NCI-H2029 treated with DMSO at 0.1 percent for 48 hours (cell line): ENCODE measurements at places on chromosomes 13 and 19.

- DNase-seq = no peak
Observed at GRCh38 chr13:33150662-33151061, 134.4 kb downstream of the KL start.

- DNase-seq = no peak
Observed at GRCh38 chr13:36146511-36147269, 15.5 kb upstream of the DCLK1 start.

DNA sequence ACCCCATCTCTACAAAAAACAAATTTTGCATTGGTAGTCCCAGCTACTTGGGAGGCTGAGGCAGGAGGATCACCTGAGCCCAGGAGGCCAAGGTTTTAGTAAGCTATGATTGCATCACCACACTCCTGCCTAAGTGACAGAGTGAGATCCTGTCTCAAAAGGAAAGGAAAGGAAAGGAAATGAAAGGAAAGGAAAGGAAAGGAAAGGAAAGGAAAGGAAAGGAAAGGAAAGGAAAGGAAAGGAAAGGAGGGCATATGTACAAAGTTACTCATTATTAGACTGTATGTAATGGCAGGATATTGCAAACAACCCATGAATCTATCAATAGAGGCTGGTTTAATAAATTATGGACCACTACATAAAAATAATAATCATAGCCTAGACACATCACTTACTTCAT lies 40.8 kb upstream of the CACNA1A start:
- no peak for DNase-seq

GRCh38 chr19:31516756-31517155 lies 167.5 kb upstream of the TSHZ3 start:
- DNase-seq = no peak

GRCh38 chr19:52231154-52231910 lies 38.1 kb upstream of the ZNF766 start:
- no peak for DNase-seq

- no peak for DNase-seq
Observed at GRCh38 chr13:44133626-44134025, 240.0 kb upstream of the SERP2 start.

DNA sequence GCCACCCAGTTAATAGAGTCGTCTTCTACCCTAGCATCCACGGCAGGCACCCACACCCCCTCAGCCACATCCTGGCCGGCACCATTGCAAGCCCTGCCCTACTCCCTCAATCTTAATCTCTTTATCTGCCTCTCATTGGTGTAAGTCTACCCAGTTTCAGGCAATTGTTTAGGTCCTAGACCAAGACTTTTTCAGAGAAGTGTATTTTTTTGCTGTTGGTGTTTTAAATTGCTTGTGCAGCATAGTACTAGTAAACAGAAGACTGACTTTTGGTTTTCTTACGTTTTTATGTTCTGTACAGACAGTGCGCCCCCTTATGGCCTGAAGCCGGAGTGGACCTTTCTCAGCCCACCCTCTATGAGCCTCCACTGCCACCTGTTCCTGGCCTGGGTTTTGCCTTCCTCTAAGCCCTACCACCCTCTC lies 2.3 kb upstream of the LCP1 start:
- peak; percentile 3 for DNase-seq

- DNase-seq = no peak
Observed at GRCh38 chr19:58296104-58296503, 9.1 kb upstream of the ERVK3-1 start.

DNA sequence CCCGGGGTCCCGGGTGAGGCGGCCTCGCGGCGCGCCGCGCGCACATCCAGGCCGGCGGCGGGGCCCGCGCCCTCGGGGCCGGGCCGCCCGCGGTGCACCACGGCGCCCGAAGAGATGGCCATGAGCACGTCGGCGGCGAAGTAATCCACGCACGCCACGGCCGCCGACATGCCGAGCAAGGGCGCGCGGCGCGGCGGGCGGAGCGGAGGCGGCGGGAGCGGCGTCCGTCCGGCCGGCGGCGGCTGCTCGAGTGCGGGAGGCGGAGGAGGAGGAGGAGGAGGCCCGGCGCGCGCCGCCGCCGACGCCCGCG lies at the start of gene KLF16:
Gene KLF16, minus strand, starts transcription at position 252 of the 310 bp plus-strand sequence. Its CDS starts 82 bp downstream, at position 170.
- DNase-seq = no peak

DNA sequence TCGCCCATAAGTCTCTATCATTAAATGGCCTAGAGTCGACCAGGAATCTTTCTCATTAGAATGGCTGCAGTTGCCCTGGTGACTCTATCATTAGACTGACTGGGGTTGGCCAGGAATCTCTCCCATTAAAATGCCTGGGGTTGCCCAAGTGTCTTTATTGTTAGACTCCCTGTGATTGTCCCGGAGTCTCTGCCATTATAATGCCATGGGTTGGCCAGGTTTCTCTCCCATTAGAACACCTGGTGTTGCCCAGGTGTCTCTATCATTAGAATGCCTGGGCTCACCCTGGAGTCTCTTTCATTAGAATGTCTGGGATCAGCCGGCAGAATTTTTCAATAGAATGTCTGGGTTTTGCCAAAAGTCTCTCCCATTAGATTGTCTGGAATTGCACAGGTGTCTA lies 1459.3 kb downstream of the UQCRFS1 start:
- no peak for DNase-seq

DNA sequence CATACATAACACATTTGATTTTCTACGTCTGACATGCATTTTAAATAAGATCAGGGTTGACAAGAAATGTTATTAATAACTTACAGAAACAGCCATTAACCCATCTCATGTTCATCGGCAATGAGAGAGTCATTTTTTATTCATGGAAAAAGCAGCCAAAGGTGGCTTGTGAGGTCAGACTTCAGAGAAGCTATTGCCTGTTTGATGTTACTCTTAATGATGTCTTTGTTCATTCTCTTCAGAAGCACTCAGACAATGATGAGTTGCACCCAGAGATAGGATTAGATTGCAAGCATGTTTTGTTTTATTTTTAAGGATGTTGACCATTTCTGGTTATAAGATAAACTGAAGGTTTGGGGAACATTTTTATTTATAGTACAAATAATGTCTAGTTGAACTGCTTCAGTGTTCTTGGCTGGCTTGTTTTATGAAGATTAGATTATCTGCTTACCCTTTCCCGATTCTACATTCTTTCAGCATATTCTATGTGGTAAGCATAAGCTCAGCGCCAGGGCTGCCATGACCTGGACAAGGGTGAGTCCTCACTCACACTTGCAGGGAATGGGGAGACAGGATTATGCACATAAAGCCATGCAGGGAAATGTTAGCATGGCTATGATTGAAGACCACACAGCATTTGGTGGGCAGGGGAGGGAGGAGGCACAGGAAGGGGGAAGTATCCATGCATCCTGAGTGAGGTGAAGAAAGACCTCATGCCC lies 288.1 kb downstream of the MTUS2 start:
- no peak for DNase-seq

DNA sequence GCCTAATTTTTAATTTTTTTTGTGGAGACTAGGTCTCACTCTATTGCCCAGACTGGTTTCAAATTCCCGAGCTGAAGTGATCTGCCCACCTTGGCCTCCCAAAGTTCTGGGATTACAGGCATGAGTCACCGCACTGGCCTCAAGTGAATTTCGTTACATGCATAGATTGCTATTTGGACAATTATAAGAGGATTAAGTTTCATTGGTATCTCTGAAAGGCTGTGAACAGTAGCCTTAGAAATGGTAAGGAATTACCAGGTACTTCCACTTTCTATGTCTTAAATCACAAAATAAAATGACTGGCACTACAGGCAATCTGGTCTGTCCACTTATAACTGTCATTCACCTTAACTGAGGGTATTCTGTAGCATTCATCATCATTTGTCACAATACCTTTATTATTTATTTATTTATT lies 2.9 kb upstream of the CCDC9 start:
- no peak for DNase-seq

DNA sequence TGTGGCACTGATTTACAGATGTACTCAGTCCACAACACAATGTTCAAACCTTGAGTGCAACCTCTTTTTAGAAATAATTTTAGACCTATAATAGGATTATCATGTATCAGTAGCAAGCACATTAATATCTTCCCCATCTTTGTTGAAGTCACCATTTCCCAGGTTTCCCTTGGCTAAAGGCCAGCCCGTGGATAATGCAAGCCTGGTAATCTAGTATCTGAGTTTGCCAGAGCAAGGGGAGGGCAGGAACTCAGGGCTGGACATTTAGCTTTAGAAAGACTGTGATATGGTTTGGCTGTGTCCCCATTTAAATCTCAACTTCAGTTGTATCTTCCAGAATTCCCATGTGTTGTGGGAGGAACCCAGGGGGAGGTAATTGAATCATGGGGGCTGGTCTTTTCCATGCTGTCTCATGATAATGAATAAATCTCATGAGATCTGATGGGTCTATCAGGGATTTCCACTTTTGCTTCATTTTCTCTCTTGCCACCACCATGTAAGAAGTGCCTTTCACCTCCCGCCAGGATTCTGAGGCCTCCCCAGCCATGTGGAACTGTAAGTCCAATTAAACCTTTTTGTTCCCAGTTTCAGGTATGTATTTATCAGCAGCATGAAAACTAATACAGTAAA lies 37.7 kb downstream of the SLC6A16 start:
- DNase-seq = no peak

GRCh38 chr19:46076951-46077814 lies 36.4 kb upstream of the IGFL4 start:
- peak; percentile 74 for DNase-seq

GRCh38 chr13:44411841-44412240 lies 38.2 kb downstream of the SERP2 start:
- DNase-seq = no peak

DNA sequence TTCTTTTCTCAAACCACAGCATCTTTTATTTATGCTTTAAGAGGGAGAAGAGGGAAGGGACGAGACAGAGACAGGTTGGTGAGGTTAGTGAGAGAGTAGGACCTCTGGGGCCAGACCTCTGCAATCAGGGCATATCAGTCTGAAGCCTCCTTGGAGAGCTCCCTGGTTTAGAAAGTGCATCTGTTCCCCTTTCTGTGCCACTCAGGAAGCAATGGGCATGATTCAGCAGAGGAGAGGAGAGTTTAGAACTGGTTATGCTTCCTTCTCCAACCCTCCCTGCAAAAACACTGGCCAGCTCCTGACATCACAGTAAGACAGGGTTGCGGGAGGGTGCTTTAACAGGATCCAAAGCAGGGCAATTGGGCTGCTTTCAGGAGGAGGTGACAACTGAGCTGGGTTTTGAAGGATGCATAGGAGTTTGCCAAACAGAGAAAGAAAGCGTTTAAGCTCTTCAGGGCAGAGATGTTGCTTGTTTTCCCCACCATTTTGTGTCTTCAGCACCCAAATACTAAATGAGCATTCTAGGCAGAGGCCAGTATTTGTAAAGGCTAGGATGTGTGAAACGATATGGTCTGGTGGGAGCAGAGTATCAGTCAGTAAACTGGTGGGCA lies 33.1 kb downstream of the CERS4 start:
- DNase-seq = no peak

DNA sequence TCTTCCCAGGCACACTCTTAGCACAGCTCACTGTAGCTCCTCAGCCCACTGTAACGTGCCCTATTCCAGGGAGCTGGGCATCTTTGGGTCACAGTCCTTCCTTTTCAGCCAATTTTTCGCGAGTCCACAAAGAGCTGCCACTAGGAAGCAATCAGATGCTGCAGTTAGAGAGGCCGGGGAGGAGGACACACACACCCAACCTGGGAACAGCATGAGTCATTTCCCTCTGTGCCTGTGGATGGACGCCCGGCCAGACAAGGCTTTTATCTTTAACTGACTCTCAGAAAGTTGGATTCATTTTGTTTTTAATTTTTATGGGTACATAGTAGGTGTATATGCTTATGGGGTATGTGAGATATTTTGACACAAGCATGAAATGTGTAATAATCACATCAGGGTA lies 918.6 kb downstream of the UQCRFS1 start:
- DNase-seq = no peak

DNA sequence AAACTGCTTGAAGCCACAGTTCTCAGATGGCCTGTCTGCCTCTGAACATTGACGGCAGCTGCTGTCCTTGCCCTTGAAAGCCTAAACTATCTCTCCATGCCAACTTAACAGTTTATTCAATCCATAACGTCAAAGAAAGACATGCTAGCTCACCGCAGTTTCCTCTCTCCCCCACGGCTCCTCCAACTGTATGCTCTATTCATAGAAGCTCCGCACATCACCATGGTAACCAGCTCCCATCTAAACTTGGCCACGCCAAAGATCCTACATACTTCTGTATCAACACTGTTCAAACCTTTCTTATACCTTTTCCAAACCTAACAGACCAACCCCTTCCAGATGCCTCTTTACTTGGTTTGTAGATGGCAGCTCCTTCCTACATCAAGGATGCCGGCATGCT lies 48.6 kb downstream of the ZNF91 start:
- DNase-seq = no peak

GRCh38 chr13:31427151-31428100 lies 227.7 kb downstream of the B3GLCT start:
- DNase-seq = no peak

- DNase-seq = no peak
Observed at GRCh38 chr19:23718802-23719201, 31.8 kb upstream of the ZNF675 start.

- no peak for DNase-seq
Observed at GRCh38 chr19:13840305-13841085, 36.4 kb upstream of the NANOS3 start.

- DNase-seq = no peak
Observed at GRCh38 chr13:91085127-91085526, 262.4 kb upstream of the MIR17HG start.

DNA sequence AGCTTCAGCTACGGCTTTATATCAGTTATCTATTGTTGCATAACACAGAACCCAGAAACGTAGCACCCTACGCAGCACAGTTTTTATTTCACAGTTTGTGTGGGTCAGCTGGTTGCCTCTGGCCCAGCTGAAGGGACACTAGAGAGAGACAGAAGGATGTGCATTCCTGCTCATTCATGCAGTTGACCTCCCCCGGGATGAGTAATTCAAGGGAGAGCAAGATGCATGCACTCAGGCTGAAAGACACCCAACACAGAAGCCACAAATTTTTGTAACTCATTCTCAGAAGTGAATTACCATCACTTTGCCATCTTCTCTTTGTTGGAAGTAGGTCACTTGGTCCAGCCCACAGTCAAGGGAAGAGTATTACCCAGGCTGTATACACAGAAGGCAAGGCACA lies 89.5 kb downstream of the EFNB2 start:
- no peak for DNase-seq

- peak; percentile 80 for DNase-seq
Observed at GRCh38 chr13:109700176-109700575, 86.2 kb downstream of the IRS2 start.

DNA sequence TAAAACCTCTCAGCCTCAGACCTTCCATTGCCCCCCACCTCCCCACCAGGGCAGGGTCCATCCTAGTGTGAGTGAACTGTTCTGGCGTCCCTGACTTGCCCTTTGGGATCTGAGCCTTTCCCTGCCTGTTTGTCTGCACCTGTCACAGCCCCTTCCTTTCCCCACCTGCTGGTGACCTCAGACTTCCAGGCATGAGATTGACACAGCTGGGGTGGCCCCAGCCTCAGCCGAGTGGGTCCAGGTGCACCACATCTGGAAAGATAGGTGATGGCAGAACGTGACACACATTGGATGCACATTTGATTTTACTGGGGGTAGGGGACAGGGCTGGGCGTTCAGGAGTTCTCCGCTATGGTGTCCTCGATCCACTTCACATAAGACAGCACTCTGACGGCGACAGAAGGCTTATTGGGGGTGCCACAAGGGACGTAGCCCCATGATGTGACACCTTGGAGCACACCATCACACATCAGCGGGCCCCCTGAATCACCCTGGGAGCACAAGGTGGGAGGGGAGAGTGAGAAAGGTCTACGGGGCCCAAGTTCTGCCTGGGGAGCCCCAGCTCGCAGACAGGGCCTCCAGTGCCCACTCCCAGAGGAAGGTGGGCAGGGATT lies 4.6 kb downstream of the KLK1 start:
- DNase-seq = no peak

GRCh38 chr19:2986951-2987524 lies 9.7 kb downstream of the TLE6 start:
- DNase-seq = no peak
